ENCODE measurements at places on chromosomes 7 and 10. TPM values are rescaled to one million over a fixed set of nuclear protein-coding genes. Genes with fewer than 3 reads are reported as not detected.

Gene OPN1SW
- not detected for total RNA-seq

DNA sequence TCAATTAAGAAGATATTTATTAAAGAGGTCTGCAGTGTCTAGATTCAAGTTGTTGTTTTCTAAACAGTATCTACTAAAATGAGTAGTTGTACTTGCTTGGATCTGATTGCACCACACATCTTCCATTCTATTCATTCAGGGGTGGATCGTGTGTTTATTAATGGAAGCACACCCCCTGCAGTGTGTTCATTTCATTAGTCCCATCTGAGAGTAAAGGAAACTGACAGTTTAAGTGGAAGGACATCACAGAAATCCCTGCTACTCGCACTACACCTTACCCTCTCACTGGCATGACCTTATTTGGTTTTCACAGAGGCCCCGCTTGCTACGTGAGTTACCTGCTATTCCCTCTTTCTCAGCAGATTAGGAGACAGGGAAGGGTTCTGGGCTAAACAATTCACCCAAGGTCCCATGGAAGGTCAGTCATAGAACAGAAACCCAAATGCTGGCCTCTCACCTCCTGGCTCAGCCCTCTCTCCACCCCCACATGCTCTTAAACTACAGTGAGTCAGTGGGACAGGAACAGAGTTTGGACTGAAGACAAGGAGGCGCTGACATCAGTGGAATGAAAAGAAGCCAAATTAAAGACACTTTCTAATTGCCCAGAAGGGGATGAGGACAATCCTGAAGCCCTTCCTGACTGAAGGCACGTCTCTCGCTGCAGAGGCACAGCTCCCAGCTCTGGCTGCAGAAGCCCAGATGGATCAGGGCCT, 369.2 kb upstream of the NRP1 start:
- DNase-seq = no peak
- H3K27me3 ChIP-seq = no peaks in the 10 kb centered on the region
- H3K4me1 ChIP-seq = peaks cover 8% of the 10 kb centered on the region
- H3K36me3 ChIP-seq = no peaks in the 10 kb centered on the region

GRCh38 chr7:84104826-84105225, 89.8 kb downstream of the SEMA3A start:
- no peak for DNase-seq
- peaks cover 15% of the 10 kb centered on the region for H3K36me3 ChIP-seq
- no peak overlapping the region for H3K4me3 ChIP-seq

GRCh38 chr7:20282959-20283358, 47.7 kb upstream of the ITGB8 start:
- H3K27ac ChIP-seq = no peak overlapping the region
- H3K4me1 ChIP-seq = no peaks in the 10 kb centered on the region
- H3K4me3 ChIP-seq = no peak overlapping the region
- DNase-seq = no peak
